ENCODE measurements at places on chromosomes 6 and 20.

- no peak for DNase-seq
Measured at GRCh38 chr6:137661601-137662000, 167.4 kb upstream of the OLIG3 start.

- no peak for DNase-seq
Measured at GRCh38 chr6:90328004-90328403, 31.4 kb upstream of the BACH2 start.

DNA sequence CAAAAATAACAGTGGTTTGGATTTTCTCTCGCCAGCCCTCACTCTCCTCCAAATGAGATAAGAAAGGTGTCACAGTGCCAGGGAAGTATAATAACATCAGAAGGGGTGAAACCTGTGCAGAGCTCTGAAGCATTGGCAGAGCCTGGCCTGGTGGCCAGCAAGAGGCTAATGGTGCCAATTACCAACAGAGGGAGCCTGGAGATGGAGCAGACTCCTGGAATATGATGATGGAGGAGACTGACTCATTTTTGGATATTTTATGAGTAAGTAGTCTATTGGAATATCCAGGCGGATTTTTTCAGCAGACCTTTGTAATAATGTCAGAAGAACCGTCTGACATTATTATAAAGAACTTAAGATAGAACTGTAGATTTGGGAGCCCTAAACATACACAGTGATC is 442.6 kb upstream of the MARCKS start:
- no peak for DNase-seq

- DNase-seq, result no peak
Measured at GRCh38 chr6:33595001-33595846, 15.1 kb upstream of the BAK1 start.

DNA sequence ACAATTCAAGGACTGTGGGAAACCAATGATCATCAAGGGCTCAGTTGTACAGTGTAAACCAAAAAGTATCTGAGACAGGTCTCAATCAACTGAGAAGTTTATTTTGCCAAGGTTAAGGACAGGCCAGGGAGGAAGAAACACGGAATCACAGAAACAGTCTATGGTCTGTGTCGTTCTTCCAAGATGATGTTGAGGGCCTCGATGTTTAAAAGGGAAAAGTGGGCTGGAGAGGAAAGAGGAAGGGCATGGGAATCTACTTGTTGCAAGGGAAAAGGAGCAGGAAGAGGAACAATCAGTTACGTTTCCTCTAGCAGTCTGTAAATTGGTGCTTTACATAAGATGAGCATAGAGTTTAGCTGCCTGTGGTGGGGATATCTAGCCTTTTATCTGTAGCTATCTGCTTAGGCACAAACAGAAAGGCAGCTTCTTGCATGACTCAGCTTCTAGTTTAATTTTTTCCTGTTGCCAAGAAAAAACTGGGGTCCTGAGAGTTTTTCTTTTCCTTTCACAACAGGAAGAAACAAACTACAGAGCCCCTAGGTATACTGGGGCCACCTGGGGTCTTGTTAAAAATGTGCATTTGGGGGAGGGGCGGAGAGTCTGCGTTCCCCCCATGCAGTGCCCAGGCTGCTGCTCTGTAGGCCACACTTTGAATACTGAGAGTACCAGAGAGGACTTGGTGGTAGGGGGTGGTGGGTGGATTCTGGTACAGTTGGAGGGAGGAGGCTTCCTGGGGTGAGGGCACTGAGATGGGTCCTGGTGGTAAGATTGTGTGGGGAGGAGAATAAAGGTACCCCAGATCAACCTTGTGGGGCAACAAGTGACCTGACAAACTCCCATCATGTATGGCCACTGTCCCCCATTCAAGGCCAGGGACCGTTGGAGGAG is 35.3 kb upstream of the EZR start:
- no peak for DNase-seq

GRCh38 chr6:23823421-23823820 is 302.6 kb upstream of the NRSN1 start:
- DNase-seq, result no peak

- DNase-seq, result no peak
Measured at GRCh38 chr6:25137916-25138232, 141.3 kb upstream of the CARMIL1 start.

DNA sequence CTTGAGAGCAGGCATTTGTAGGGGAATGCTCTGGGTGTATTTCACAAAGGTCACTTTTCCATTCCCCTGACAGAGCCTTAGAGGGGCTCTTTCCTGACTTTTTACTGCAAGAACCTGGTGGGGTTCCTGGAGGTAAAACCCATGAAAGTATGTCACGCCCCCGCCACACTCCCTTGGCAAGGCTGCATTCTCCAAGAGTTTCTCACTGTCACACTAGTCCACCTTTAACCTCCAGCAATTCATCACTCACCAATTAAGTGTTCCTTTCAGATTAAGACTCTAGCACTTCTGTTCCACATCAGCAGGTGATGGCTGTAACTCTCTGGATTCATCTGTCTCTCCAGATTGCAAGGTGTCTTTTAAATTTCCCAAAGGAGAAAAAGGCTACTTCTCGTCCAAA is 32.7 kb upstream of the NKX2-4 start:
- no peak for DNase-seq

GRCh38 chr6:117555882-117556498 is 46.3 kb downstream of the GOPC start:
- DNase-seq, result peak; percentile 31

GRCh38 chr20:5393218-5393870 is 76.6 kb upstream of the PROKR2 start:
- no peak for DNase-seq

DNA sequence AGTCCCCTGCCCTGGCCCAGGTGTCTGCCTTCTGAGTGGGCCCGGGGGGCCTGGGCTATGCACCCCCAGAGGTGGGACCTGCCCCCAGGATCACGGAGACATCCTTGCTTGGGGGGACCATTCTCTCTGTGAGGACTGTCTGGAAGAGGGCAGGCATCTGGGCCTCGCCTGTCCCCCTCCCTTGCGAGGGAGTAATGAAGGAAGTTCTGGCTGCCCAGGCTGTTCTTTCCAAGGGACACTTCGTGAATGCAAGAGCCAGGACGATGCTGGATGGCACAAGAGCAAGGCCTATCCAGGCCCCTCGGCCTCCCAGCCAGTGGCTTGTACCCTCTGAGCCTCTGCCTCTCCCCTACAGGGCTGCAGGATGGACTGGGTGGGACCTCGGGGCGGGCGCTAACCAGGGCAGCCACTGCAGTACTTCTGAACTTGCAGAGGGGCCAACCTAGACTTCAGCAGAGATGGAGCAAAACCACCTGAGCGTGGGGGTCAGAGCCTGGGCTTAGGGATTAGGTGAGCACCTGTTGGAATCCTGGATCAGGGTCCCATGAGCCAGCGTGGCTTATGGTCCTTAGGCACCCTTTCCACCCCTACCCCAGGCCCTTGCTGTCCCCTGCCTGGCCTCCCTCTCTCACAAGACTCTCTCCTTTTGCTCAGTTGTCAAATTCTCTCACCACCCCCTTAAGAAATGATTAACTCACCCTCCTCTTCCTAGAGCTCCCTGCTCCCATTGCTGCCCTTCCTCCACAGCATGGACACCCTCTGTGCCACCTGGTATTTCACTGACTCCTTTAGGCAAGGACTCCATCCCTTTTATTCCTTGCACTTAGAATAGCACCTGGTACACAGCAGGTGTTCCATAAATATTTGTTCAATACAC is 53.2 kb downstream of the CTCFL start:
- DNase-seq, result no peak

GRCh38 chr6:99711925-99712324 is 105.3 kb downstream of the PRDM13 start:
- DNase-seq, result no peak

DNA sequence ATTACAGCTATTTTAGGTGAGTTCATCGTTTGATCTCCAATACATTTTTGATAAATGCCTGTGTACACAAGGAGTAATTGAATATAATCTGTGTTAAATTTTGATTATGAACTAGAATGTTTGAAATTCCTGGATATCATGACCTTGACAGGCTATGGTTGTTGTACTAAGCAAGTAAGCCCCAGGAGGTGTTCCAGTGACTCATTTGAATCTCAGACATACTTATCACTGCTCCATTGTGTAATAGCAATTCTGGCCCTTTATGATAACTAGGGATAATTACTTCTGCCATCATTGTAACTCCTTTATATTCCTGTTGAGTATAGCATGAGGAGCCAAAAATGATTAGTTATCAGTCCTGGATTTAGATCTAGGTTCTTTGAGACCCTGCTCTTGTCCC is 1424.6 kb upstream of the ADGRB3 start:
- DNase-seq, result no peak

GRCh38 chr6:2881423-2881822 is 21.7 kb downstream of the SERPINB9 start:
- no peak for DNase-seq

DNA sequence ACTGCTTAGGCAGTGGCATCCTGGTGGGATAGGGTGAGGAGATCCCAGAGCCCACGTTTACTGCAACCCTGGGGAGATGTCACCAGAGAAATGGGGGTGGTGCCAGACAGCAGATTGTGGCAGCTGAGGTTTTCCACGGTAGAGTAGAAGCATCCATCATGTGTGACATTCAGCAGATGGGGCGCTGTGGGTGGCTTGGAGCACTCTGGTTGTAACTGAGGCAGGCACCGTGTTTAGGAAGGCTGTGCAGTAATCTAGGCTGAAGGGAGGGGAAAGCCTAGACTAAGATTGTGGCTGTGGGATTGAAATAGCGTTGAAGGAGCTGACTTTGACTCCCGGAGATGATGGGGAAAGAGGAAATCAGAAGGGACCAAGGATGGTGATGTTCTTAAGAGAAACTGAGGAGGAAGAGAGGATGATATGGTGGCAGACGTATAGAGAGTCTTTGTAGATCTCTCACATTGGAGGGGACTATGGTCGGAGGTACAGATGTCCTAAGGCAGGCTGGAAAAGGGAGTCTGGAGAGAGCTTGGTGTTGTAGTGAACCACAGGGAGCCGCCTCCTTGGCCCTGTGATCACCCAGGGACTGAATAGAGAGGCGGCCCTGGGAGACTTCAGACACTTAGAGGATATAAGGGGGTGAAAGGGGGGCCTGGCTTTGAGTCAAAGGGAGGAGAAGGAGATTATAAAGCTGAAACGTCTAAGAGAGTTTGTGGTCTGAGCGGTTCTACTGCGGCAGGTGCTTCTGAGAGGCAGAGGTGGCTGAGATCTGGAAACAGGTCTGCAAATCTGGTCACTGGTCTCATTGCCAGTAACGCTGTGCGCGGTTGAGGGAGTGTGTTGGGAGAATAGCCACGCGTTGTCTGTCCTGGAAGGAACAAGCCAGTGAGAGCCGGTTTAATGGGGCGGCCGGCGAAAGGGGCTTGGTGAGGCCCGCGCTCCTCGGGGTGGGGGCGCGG is 792 bp upstream of the MICA start:
- DNase-seq, result no peak

DNA sequence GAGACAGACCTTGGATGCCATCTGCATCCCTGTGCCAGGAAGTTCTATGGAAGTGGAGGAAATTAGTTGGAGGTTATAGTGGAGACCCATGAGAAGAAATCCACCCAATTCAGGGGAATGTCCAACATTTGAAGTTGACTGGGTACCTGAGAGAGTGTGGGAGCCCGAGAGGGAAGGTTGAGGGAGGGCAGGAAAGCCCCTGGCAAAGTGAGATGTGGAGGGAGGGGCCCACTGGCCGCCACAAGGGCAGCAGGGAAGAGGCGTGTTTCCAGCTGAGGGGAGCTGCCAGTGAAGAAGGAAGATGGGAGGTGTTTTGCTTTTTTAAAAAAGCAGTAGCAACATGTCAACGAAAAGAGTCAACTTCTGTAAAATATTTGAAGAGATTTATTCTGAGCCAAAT is 16.3 kb upstream of the SERPINB9 start:
- no peak for DNase-seq

GRCh38 chr6:98833057-98833306 is 1.4 kb upstream of the POU3F2 start:
- DNase-seq, result no peak

GRCh38 chr6:109595998-109596397 is 95.0 kb downstream of the AK9 start:
- no peak for DNase-seq

- no peak for DNase-seq
Measured at GRCh38 chr6:100152201-100152600, 158.2 kb upstream of the MCHR2 start.

DNA sequence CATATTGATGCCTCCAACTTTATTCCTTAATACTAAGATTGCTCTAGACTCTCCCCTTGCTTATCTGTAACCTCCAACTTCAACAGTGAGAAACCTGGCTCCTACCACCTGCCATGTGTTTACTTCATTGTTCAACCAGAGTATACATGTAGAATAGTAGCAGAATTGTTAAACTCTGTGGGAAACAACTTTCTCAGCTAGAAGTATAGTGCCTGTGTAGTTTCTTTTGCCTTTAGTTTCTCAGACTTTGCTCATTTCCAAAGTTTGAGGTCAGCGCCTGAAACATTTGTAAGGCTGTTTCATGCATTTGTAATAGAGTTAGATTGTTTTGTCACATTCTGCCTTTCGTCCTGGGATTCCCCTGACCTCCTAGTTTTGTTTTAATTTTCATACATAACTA is 34.9 kb upstream of the HECA start:
- no peak for DNase-seq

- DNase-seq, result no peak
Measured at GRCh38 chr6:150196942-150197745, 54.3 kb downstream of the PPP1R14C start.

GRCh38 chr6:36033935-36034334 is 6.3 kb downstream of the MAPK14 start:
- no peak for DNase-seq

DNA sequence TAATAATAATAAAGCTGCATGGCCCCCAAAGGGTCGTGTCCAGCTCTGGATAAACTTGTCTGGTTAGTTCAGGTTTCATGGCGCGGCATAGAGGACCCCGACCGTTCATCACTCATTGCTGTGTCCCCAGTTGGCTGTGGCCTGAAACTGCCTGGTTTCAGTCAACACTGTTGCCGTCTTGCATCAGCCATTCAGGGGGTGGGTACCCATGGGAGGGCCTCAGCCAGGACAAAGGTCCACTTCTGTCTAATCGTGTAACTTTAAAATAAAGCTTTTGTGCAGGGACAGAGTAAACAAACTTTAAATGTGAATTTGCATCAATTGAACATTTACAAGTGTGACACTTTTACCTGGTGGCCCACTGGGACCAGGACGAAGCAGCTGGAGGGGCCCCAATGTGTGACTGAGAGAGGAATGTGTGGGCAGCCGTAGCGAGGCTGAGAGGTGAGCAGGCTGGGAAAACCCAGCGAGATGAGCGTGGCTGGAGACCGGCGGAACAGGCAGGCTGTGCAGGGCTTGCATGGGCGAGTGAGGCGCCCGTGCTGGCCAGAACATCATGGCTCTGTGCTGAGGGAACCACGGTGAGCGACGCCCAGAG is 22.3 kb upstream of the UNC93A start:
- DNase-seq, result no peak

DNA sequence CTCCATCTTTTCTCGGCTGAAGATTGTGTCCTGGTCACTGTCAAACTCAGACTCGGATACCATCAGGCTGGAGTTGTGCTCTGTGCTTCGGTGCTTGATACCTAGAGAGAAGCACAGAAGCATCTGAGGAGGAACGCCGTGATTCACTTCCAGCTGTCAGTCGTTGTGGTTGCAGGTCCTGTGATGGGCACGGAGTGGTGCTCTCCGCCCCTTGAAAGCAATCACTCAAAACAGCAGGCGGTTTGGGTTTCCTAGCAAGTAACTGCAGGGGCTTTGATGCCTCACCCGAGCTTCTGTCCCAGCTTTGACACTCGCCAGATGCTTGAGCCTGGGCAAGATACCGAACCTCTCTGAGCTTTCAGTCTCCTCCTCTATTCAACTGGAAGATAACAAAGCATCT is 52.5 kb downstream of the ALDH5A1 start:
- peak; percentile 20 for DNase-seq

- DNase-seq, result no peak
Measured at GRCh38 chr6:110646419-110646698, 168.9 kb downstream of the CDK19 start.
